ENCODE measurements at places on chromosomes 16 and 17. TPM values are rescaled to one million over a fixed set of nuclear protein-coding genes. Genes with fewer than 3 reads are reported as not detected.

The MYH8 gene
- not detected for total RNA-seq

- no peak for DNase-seq
These were observed 52.5 kb downstream of the SMG6 start for GRCh38 chr17:2251098-2251497.

DNA sequence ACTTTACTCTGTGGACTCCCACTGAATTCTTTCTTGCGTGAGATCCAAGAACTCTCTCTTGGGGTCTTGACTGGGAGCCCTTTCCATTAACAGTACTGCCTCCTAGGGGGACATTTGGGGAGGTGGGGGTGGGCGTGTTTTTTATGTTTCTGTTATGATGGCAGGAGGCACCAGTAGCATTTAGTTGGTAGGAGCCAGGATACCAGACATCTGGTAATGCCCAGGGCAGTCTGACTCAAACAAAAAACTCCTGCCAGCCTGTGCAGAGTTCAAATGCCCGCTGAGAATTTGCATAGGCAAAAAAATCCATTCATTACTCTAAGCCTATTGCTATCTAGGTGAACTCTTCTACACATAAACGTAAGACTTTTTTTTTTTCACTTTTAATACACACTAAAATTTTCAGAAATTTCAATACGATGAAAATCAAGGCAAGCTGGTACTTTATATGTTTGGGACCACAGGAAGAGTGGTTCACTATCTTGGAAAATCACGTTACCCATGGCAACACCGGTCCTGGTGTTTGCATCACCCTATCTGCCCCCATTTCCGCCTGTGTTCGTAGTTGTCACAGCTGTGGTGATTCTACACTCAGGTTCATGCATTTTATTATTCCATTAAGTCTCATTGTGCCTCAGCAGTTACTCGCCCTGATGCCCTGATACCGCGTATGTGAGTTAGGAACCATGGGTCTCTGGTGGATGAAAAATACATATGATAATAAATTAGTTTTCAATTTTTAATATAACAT is 121.1 kb upstream of the XYLT1 start:
- DNase-seq = no peak

GRCh38 chr17:44219108-44219615 is 313 bp downstream of the UBTF start:
- DNase-seq = peak; percentile 68

The MARCHF10 gene
- not detected for total RNA-seq

The NOD2 gene
- not detected for total RNA-seq

DNA sequence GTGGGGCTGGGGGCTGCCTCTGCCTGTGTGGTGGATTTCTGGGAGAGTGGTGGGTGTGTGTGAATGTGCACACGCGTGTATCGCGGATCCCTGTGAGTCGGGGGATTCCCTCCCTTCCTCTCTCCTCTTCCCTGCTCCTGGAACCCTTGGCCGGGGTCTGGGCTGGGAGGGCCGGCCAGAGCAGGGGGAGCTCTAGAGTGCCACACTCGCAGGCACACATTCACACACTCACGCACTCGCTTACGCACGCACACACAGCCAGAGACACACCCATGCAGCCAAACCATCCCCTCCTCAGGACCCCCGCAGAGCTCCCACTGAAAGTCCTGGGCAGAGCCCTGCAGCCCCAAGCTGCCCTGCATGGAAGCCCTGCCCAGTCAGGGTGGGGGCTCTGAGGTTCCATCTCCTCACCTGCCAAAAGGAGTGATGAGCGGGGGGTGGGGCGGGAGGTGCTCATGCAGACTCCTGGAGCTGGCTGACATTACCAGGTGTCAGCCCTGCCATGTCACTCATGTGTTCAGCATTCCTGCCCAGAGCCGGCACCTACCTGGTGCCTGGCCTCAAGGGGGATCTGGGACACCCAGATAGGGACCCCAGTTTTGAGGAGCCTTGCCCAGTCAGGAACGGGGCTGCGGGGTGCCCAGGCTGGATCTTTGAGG is 1.9 kb downstream of the NECAB2 start:
- no peak for DNase-seq

- DNase-seq = no peak
These were observed 31.9 kb downstream of the REXO5 start for GRCh38 chr16:20838240-20838639.

The JMJD6 gene
- total RNA-seq = 28.0 TPM

DNA sequence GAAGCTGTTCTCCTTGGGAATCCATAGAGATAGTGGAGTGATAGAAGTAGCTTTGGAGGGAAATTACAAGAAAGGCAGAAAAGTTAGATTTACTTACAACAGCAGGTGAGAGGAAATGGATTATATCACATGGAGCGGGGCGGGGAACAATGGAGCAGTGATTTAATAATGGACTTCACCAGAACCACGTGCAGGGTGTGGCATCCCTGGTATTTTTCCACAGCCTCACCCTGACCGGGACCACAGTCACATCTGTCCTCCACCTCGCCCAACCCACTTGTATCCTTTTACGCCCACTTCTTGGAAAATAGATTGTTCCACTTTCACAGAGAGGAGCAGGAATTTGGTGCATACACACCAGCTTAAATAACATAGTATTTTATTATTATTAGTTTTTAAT is 15.9 kb upstream of the CYB5B start:
- peak; percentile 43 for DNase-seq

GRCh38 chr16:81570151-81570846 is 125.7 kb downstream of the CMIP start:
- DNase-seq = no peak

- peak; percentile 61 for DNase-seq
These were observed 542 bp downstream of the CBX4 start for GRCh38 chr17:79838522-79839274.

- peak; percentile 10 for DNase-seq
These were observed 664 bp upstream of the NKD1 start for GRCh38 chr16:50547340-50548124.

GRCh38 chr16:17939122-17939536 is 397.4 kb downstream of the NPIPA8 start:
- no peak for DNase-seq

- DNase-seq = no peak
These were observed 138.7 kb downstream of the ZFHX3 start for GRCh38 chr16:72909196-72909595.

- peak; percentile 86 for DNase-seq
These were observed 15.2 kb downstream of the PIEZO1 start for GRCh38 chr16:88769617-88770460.

DNA sequence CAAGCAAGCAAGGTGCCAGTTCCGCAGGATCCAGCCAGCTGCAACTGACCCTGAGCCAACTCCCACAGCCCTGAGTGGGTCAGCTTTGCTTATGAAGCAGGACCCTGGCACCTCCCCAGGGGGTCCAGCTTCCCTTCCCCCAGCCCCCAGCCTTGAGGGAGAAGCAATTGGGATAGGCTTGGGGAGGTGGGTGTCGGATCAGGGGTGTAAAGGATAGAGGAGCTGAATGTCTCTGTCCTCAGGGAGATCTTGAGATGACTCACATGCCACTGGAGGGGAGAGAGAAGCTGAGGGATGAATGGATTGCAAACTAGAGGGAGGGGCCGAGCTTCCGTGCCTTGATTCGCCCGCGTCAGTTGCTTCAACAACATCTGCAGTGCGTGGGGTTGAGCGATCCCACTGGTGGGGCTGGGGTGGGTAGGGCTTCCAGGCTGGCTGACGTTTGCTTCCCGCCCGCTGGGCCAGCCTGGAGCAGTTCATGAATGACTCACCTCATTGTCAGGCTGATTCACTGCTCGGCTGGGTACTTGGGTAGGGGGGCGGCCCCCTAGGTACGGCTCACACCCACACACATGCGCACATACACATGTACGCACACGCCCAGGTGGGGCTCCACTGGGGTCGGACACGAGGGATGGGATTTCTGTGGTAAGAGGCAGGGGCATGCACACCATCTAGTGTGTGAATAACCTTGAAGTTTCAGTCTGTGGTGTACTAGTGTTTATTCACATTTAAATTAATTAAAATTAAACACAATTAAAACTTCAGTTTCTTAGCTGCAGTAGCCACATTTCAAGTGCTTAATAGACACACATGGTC is 3.6 kb upstream of the HROB start:
- DNase-seq = peak; percentile 72

GRCh38 chr17:6137716-6138502 is 67.7 kb downstream of the WSCD1 start:
- no peak for DNase-seq

DNA sequence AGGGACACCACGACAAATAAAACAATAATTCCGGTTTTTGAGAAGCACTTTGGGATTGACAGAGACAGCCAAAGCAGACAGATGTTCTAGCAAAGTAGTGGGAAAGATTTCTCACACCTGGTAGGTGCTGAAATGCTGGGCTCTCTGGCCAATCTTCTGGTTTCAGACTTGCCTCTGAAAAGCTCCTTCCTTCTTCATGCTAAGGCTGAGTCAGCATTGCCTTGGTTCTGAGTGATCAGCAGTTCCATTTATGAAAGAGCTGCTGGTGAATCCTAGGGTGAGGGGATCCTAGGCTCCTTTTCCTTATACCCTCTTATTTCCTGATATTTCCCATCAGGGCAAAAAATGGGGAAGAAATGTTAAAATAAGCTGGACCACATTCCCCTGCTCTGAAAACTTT is 268.7 kb upstream of the SALL1 start:
- no peak for DNase-seq

The NCBP3 gene
- 8.5 TPM for total RNA-seq

DNA sequence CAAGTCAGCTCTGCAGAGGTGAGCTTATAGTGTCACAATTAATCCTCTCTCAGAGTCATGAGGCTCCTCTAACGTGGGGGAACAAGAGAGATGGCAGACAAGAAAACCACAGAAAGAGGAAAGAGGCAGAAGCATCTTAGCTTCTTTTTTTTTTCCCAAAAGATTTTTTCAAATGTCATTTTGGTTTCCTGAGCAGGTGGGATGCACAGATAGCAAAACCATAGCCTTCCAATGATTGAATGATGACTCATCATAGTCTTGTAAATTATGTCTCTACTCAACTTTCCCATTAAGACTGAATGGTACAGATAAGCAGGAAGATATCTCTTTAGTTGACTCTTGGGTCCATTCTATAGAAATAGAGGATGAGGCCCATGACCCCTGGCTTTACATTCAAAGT is 162.8 kb upstream of the ZFHX3 start:
- DNase-seq = no peak

DNA sequence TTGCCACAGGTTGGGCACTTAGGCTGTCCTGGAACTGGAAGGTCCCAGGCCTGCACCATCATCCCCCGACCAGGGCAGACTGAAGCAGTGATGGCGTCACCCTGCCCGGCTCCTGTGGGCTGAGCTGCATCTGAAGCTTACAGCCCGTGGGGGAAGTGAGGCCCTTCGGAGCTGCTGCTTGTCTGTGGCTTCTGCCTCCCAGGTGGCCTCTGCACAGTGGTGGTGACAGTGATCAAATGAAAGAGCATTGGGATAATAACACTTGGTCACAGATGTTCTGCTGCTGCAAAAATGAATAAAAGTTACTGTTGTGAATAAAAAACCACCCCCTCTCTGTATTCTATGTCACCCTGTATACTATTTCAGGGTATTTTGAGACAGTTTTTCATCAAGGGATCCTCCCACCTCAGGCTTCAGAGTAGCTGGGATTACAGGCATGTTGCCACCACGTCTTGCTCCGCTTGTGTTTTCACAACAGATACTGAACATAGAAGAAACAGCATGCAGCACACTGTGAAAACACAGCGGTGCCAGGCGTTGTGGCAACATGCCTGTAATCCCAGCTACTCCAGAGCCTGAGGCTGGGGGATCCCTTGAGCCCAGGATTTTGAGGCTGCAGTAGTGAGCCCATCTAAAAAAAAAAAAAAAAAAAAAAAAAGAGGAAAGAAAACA is 165.0 kb downstream of the LGALS9B start:
- DNase-seq = no peak

The MYH2 gene
- not detected for total RNA-seq

- peak; percentile 77 for DNase-seq
These were observed 19.9 kb downstream of the CLEC16A start for GRCh38 chr16:10964039-10964890.

GRCh38 chr16:635573-636205 is 416 bp downstream of the METTL26 start:
- peak; percentile 29 for DNase-seq

The TBC1D3E gene
- total RNA-seq = not detected

DNA sequence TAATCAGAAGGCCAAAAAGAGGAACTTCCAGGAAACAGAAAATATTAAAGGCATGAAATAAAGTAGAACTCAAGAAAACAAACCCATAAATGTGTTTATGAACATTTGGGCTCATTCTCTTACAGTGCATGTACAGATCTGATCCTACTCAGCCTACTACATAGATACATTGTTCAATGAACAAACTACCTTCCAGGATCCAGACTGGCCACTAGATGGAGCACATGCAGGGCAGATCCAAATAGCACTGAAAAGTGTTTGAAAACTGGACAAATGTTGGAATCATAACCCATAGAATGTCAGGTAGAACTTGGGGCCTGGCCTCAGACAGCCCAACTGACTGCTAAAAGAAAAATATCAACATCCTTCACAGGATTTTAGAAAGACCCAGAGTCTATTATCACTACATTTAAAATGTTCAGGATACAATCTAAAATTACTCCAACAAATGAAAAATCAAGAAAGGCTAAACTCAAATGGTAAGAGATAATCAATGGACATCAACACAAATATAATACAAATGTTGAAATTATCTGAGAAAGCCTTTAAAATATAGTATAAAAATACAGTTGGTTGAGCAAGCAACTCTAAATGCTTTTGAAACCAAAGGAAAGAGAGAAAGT is 122.4 kb upstream of the NUDT7 start:
- peak; percentile 36 for DNase-seq

DNA sequence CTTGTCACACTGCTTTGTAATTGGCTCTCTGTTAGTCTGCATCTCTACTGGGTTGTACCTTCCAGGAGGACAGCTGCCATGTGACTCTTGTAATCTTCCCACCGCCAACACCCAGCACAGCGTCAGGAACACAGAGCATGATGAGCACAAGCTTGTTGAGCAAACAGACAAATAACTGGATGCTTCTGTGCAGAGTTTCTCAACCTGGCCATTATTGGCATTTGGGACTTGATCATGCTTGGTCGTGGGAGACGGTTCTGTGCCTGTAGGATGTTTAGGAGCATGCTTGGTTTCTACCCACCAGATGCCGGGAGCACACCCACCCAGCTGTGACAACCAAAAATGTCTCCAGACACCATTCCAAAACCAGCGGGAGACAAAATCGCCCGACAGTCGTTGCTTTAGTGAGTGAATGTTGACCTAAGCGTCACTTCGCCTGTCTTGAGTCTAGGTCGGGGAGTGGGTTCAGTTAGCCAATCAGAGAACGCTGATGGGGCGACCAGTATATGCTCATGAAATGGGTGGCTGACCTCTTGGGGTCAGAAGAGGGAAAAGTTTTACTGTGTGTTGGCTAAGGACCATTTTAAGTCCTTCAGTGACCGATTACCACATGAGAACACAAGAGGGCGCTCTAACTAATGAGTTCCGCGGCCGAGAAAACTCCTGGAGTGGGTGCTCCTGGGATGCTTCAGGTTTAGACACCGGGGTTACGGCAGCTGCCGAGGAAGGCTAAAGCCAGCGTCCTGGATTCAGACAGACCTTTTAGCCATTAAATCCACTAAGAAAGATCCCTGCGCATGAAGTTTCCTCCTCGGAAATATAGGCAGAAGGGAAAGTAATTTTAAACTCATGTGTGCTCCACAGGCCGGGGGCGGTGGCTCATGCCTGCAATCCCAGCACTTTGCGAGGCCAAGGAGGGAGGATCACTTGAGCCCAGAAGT is 57.8 kb upstream of the TEX2 start:
- peak; percentile 92 for DNase-seq

The CDRT15 gene
- not detected for total RNA-seq
